Glutamatergic neuron (in vitro differentiated cells): ENCODE measurements at places on chromosomes 3 and 15.
A peak's percentile ranks its signal among the peaks of the same experiment; 100 is the strongest.

GRCh38 chr3:35849963-35850362 lies 210.6 kb downstream of the ARPP21 start:
- no peak for DNase-seq

DNA sequence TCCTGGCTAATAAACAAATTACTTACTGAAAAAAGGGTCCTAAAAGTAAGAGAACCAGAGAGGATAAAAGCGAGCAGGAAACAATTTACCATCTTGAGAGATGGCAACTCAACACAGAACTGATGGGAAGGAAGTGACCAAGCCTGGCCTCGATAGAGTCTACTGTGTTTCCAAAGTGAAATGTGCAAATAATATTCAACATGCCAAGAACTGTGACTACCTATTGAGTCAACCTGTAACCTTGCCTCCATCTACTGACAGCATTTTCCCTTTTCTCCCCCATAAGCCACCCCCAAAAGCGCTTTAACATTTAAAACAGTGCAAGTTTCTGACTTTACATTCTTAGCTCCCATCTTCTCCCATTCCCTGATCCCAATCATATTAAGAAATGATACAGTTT lies 75.4 kb upstream of the PSMD6 start:
- DNase-seq: no peak

- no peak for DNase-seq
Observed at GRCh38 chr3:58628823-58629562, 37.6 kb downstream of the FAM3D start.

DNA sequence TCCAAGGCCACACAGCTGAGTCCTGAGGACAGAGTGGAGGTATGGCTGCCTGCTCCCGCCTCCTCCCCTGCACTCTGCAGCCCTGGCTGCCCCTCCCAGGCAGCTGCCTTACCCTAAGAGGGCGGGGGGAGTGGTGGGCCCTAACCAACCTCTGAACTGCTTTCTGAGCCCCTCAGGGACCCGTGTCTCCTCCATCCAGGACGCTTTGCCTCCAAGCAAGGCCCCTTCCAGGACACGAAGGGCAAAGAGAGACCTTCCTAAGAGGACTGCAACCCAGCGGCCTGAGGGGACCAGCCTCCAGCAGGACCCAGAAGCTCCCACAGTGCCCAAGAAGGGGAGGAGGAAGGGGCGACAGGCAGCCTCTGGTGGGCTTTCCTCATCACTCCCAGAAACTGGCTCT lies 7.6 kb downstream of the NEIL1 start:
- DNase-seq: no peak

GRCh38 chr3:168362661-168363247 lies 267.0 kb upstream of the GOLIM4 start:
- DNase-seq: peak; percentile 22

DNA sequence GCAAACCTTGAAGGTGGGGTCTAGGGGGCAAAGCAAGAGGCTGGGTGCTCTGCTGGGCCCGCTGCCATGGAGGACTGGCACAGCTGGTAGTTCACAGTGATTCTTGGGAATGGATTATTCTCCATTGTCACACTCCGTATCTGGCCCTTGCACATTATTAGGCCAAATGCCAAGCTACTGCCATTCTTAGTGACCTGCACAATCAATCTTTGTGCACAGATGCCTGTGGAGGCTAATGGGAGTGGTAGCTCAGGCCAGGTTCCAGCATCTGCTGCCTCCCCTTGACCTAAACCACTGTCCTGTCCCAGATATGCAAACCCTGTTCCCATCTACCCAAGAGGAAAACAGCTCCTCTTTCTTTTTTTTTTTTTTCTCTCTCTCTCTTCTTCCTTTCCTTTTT lies 67.5 kb downstream of the TIPARP start:
- no peak for DNase-seq

- no peak for DNase-seq
Observed at GRCh38 chr3:194574639-194575483, 58.4 kb downstream of the TMEM44 start.

- no peak for DNase-seq
Observed at GRCh38 chr3:72379500-72380187, 468.6 kb downstream of the SHQ1 start.

DNA sequence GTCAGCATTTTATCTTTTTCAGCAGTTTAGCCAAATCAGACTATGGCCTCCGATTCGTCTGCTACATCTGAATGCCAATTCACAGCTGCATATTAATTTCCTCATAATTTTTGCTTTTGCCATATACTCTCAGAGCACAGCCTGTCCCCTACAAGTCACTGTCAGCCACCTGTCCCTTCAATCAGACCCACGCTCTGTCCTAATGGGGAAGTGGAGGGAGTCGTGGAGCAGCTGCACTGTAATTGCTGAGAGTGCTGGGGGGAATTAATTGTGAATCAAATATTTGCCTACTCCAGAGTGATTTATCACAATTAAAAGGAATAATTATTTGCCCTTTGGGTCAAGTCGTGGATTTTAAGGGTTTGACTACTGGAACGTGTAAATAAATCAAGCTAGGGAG lies 75.5 kb downstream of the EBLN2 start:
- DNase-seq: no peak

- no peak for DNase-seq
Observed at GRCh38 chr3:158430448-158430847, 140.5 kb upstream of the MLF1 start.

DNA sequence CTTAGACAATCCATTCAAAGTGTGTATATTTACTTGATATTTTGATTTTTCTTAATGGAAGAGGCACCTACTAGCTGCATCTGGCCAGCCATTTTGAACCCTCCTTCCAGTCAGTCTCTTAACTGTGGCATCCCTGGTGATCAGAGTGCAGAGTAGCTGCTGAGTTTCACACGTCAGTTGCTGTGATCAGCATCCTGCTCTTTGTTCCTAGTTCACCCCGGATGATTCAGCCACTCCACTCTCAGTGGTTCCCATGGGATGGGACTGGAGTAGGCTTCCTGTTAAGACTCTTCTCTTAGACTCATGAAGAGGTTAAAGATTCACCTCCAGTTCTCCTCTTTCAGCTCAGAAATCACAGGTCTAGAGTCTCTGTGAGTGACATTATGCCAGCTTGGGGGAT lies 75.8 kb downstream of the STXBP5L start:
- no peak for DNase-seq

DNA sequence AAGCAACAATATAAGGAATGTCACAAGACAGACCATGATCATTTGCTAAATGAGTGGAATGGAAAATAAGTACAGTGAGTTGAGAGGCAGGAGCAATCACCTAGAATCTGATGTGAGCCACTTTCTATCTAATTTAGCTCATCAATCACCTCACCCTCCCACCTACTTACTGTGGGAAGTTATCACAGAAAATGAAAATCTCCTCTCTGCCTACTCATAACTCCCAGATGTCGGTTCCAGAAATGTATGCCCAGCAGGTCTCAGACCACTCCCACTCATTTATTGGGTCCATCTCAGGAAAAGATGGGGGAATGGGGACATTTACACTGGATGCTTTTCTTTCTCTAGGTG lies 270.9 kb downstream of the FHIT start:
- no peak for DNase-seq

- no peak for DNase-seq
Observed at GRCh38 chr15:69623392-69624154, 171.0 kb downstream of the RPLP1 start.

DNA sequence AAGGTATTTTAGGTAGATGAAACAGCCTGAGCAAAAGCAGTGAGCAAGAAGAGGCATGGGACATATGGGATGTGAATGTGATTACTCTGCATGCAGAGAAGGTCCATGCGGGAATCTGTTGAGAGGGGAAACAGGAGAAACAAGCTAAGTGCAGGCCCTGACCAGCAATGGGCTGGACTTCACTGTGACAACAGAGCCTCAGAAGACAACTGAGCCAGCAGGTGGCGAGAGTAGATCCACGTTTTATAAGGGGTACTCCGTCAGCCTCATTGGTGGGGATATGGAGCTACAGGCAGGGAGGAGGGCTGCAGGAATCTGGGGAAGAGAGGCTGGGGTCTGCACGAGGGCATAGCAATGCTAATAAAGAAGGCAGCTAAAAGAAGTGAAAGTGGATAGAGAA lies 405.9 kb upstream of the LMCD1 start:
- peak; percentile 24 for DNase-seq

DNA sequence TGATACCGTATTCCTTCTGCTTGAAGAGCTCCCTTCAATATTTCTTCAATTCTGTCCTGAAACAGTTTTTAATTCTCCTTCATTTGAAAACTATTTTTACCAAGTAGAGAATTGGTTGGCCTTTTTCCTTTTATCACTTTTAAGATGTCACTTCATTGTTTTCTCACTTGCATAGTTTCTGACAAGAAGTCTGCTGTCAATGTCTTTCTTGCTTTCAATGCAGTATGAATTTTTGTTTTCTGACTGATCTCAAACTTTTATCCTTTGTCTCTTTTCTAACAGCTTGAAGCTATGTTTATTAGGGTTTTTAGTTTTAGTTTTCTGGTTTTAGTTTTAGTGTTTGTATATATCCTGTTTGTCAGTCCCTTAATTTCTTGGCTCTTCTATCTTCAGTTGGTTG lies 364.8 kb upstream of the TPRG1 start:
- no peak for DNase-seq

DNA sequence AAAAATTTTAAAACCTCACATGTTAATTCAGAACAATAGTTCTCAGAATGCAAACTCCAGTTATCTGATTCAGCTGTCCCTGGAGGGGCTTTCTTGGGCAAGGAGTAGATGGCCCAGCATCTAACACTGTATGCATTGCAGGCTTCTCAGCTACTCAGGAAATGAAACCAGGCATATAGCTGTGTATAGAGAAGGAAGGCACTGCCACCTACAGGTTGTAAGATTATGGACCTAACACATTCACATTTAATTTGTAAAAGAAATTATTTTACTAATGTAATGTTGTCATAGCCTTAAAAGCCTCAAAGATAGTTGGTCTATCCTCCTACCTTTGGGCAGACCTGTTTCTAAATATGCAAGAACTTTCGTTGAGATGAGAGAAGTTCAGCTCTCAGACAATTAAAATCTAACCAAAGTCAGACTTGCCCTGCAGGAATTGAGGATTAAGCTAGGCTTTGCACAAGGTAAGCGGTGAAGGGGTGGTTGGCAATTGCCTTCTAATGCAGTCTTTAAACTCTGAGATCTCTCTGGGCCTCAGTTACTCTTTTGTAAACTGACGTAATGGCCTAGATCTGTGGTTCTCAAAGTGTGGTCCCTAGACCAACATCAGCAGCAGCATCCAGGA lies 132.8 kb upstream of the SLC24A5 start:
- no peak for DNase-seq

DNA sequence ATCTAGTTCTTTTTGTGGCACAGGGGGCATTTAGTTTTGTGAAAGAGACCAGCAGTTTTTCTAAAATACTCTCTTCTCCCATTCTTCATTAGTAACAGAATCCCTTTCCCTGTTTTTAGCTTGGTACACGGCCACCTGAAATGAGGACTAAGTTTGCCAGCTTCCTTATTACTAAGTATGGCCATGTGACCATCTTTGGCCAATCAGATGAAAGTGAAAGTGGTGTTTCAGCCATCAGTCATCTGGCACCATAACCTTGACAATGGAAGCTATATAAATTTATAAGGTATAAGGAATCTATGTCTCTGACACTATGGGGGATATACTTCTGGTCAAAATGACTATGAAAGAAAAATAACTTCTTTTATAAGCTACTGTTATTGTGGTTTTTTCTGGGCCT lies 570.4 kb downstream of the AGBL1 start:
- DNase-seq: no peak

- no peak for DNase-seq
Observed at GRCh38 chr3:46921041-46921440, 43.5 kb downstream of the PTH1R start.

- DNase-seq: no peak
Observed at GRCh38 chr3:108602935-108603294, 13.4 kb downstream of the DZIP3 start.

- no peak for DNase-seq
Observed at GRCh38 chr3:99256788-99257187, 355.3 kb upstream of the DCBLD2 start.

DNA sequence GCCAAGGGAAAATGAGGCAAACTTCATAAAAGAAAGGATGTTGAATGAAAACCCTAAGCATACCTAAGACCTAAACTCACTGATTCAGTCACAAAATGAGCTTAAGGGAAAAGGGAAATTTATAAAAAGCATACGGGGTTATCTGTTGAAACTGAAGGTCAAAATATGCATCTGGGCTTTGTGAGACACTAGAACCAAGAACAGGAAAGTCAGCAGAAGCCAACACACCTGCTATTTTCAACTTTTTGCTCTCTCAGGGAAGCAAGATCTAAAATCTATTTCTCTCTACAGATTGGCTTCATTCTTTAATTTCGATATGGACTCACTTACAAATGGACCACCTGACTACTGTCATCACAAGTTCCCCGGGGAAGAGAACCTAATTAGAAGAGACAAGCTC lies 338.6 kb upstream of the NECTIN3 start:
- DNase-seq: no peak

GRCh38 chr15:28208583-28208982 lies 109.5 kb upstream of the OCA2 start:
- peak; percentile 72 for DNase-seq

GRCh38 chr3:155572085-155572484 lies 172.8 kb downstream of the PLCH1 start:
- DNase-seq: no peak

GRCh38 chr15:35691891-35692867 lies 146.2 kb upstream of the DPH6 start:
- DNase-seq: no peak

GRCh38 chr3:124266487-124266886 lies 274.6 kb upstream of the ROPN1 start:
- no peak for DNase-seq

DNA sequence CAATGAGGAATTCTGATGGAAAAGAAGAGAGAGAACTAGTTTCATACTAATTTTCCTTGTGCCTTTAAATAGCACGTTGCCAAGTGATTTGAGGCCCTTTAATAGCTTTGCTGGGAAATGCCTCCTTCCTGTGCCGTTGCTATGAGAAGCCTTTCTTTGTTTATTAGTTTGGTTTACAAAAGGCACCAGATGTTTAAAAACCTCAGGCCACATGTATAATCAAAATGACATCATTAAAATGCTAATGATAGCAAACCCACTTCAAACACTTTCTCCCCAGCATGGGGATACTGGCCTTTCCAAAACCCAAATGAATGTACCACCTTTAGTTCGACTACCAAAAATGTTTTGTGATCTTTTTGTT lies 50.0 kb upstream of the TBC1D23 start:
- DNase-seq: no peak

DNA sequence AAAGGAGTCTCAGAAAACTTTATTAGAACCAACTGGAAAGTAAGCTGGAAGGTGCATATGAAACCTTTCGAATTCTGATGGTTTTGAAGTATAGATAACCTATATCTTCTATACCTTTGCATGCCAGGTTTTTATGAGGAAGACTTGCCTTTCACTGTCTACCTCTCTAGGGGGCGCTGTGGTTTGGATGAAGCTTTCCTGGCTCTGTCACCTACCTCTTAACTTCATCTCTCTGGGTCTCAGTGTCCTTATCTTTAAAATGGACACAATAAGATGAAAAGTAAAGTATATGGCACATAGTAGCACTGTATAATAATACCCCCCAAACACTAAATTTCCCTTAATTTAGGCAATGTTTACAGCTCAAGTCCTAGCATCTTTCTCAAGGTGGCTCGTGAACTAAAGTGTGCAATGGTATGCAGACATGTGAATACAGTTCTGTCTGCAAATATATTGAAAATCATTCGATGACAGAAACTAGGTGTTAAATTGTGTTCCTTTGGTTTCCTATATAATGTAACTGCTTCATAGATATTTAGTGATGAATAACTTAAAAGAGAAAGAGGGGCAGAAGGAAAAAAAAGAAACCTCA lies 314.3 kb downstream of the CHST2 start:
- no peak for DNase-seq

- no peak for DNase-seq
Observed at GRCh38 chr3:31610700-31611275, 78.1 kb downstream of the STT3B start.
